Fibroblast of lung (primary cell): ENCODE measurements at places on chromosomes 1 and 21. TPM values are rescaled to one million over a fixed set of nuclear protein-coding genes. Genes with fewer than 3 reads are reported as not detected.

CASQ1 gene
- total RNA-seq, result 0.17 and 0.26 TPM in 2 replicates

CHRM3 gene
- total RNA-seq, result under 0.01 TPM in 1 of 2 replicates, not detected in the other

GRCh38 chr1:84492726-84493125 lies 13.5 kb upstream of the SPATA1 start:
- no peak overlapping the region for H3K27ac ChIP-seq
- DNase-seq, result no peak
- no peaks in the 10 kb centered on the region for H3K4me1 ChIP-seq
- H3K4me3 ChIP-seq, result no peak overlapping the region

GRCh38 chr1:49864581-49864980 lies 159.2 kb downstream of the AGBL4 start:
- no peaks in the 10 kb centered on the region for H3K36me3 ChIP-seq
- H3K4me1 ChIP-seq, result no peaks in the 10 kb centered on the region
- H3K4me3 ChIP-seq, result no peak overlapping the region
- no peak for DNase-seq

GRCh38 chr1:224747578-224747977 lies 131.5 kb downstream of the CNIH3 start:
- H3K27ac ChIP-seq, result no peak overlapping the region
- DNase-seq, result peak; percentile 37
- H3K4me3 ChIP-seq, result no peak overlapping the region
- H3K27me3 ChIP-seq, result no peaks in the 10 kb centered on the region

DNA sequence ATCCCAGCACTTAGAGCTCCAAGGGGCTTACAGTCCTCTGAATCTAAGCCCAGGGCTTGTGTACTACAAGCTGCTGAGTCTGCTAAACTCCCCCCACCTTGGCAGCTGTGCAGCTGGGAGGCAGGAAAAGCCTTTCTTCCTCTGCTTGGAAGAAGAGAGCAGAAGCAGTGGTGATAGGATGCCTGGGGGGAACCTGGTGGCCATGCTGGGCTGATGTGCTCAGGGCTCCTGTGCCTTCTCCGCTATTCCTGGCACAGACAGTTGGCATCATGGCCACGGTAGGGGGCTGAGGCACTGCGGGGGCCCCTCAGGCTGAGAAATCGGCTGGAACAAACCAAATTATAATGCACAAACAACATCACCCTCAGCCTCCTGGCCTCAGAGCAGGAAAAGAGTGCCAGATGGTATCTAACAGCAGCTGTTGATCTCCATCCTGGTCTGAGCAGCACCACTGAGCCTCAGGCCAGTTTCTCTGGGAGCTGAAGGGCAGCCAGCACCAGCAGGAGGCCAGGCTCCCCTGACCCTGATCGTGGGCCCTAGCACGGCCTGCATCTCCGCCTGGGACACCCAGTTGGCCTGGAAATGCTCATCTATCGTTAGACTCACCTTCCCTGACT lies 35.8 kb downstream of the ECE1 start:
- peak overlapping the region; percentile 53 for H3K27ac ChIP-seq
- no peaks in the 10 kb centered on the region for H3K27me3 ChIP-seq
- H3K36me3 ChIP-seq, result peaks cover 28% of the 10 kb centered on the region
- H3K4me1 ChIP-seq, result peaks cover 18% of the 10 kb centered on the region
- no peak for DNase-seq
